ENCODE measurements at places on chromosomes 3 and 15.

GRCh38 chr3:184196536-184196935, 10.5 kb downstream of the ABCF3 start:
- DNase-seq, result no peak

- DNase-seq, result no peak
Observed at GRCh38 chr3:125960456-125961288, 8.3 kb upstream of the ROPN1B start.

- DNase-seq, result no peak
Observed at GRCh38 chr3:50419595-50420370, 60.5 kb upstream of the TMEM115 start.

- DNase-seq, result no peak
Observed at GRCh38 chr3:149581248-149581647, 76.6 kb downstream of the WWTR1 start.

DNA sequence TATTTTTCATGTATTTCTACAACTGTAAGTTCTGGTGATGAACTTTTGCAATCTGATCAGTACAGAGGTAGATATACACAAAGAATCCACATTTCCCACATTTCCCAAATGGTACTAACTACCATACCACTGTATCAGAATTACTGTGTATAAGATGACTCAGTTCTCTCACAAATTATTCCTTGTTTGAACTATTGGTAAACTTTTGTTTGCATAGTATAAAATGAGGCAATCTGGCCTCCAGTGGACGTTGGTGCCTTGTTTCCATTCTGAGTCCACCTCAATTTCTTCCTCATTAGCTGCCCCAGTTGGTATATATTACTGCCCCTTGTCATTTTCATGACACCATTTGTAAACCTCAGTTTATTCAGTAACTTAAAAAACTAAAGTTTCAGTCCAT, 38.5 kb downstream of the SPTSSB start:
- no peak for DNase-seq

DNA sequence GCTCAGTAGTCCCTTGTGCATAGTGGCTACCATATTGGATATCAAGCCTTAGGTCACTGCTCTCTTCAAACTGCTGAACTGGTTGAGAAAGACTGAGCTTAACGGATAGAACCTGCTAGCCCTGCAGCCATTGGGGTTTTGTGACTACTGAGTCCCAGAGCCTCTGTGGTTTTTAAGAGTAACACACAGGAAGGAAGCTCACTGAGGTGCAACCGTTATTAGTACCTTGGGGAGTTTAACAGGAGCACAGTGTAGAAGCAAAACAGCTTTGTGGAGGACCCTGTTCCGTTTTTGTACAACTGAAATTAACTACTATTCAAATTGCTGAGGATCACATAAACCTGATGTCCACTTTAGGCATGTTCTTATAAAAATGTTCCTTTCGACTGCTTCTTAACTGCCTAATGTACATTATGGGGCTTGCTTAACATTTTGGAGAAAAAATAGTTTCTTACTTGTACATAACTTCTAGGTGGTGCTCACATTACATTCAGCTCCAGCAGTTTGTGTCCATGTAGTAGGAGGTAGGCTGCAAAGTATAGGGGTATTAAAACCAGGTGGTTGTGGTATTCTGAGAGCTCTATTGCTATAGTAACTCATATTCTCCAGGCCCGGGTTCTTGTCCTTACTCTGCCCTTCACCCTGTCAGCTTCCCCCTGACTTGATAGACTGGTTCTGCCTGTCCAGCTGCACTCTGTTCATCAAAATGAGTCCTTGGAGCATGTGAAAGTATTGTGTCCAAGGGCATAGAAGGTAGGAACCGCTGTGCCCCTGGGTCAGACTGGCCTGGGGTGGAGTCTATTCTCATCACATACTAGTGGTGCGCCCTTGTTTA, 17.3 kb downstream of the PXK start:
- DNase-seq, result no peak

- no peak for DNase-seq
Observed at GRCh38 chr15:33735637-33736247, 232.6 kb upstream of the CHRM5 start.

DNA sequence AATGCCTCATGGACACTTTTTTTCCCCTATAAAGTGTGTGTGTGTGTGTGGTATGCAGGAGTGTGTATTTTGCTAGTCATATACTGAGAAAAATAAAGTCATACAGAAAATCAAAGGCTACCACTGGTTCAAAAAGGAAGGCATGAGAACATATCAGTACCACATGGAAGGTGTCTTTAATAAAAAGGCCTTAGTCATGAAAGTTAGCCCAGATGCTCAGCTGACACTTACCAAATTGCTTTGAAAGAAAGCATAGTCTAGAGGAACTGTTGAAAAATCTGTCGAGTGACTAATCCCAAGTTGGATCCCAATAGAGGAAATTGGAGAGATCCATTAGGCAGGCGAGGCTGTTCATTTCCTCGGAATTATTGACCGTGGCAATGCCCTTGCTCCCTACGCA, 432.9 kb upstream of the CFAP20DC start:
- DNase-seq, result no peak

- no peak for DNase-seq
Observed at GRCh38 chr3:119647171-119647570, 13.2 kb downstream of the POPDC2 start.

DNA sequence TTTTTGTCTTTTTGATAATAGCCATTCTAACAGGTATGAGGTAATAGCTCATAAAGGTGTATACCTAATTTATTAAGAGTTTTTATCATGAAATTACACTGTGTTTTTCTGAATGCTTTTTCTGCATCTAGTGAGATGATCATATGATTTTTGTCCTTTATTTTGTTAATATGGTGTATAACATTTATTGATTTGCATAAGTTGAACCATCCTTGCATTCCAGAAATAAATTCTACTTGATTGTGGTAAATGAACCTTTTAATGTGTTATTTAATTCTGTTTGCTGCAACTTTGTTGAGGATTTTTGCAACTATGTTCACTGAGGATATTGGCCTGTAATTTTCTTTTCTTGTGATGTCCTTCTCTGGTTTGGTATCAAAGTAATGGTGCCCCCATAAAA, 28.0 kb upstream of the PCSK6 start:
- DNase-seq, result no peak

DNA sequence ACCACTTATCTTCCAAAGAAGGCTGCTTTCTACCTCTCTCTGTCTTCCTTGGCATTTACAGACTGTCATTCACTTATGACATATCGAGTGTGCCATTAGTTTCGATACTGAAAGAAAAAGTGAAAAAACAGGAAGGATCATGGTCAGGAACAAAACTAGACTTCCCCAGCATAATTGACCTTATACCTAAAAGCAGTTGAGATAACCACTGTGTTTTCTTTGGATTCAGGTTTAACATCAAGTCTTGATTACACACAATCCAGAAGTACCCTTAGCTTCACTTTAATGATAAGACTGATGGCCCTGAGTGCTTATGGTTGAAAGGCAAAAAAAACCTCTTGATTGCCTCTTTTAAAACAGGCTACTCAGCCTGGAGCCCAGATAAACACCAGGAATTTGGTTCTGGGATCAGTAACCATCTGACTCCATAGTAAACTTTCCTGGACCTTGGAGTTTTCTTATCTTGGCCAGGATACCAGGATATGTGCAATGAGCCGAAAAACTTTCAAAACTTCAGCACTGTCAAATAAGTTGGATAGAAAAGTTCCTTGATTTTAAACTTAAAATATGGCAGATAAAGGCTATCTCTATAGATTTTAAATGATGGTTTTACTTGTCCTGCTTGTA, 5.0 kb upstream of the UACA start:
- no peak for DNase-seq

DNA sequence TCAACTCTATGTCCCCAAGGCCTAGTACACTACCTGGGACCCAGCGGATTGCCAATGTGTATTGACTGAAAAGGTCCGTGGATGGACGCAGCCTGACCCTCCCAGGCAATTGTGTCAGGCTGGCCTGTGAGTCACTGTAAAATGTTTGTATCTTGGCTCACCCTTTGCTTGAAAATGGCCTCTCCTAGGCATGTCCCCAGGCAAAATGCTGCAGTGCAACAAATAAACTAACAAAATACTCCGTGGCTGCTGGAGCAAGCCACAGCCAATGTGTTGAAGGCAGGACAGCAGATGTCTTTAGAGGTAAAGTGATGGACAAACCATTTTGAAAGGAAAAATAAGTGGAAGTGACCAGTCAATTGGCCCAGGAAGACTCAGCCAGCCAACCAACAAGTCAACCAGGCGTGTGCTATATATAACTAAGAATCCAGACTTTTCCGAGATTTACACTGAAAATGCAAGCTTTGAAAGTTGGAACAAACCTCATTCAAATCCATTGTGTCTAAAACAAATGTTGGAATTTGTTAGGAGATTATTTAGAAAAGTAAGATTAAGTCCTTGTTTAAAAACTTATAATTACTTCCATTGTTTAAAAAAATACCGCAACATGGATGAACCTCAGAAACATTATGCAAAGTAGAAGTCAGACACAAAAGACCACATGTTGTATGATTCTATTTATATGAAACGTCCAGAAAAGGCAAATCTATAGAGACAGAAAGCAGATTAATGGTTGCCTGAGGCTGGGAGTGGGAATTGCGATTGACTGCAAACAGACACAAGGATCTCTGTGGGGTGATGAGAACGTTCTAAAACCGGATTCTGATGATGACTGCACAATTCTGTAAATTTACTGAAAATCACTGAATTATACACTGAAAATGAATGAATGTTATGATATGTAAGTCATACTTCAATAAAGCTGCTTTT, 191.2 kb downstream of the TLE3 start:
- no peak for DNase-seq

DNA sequence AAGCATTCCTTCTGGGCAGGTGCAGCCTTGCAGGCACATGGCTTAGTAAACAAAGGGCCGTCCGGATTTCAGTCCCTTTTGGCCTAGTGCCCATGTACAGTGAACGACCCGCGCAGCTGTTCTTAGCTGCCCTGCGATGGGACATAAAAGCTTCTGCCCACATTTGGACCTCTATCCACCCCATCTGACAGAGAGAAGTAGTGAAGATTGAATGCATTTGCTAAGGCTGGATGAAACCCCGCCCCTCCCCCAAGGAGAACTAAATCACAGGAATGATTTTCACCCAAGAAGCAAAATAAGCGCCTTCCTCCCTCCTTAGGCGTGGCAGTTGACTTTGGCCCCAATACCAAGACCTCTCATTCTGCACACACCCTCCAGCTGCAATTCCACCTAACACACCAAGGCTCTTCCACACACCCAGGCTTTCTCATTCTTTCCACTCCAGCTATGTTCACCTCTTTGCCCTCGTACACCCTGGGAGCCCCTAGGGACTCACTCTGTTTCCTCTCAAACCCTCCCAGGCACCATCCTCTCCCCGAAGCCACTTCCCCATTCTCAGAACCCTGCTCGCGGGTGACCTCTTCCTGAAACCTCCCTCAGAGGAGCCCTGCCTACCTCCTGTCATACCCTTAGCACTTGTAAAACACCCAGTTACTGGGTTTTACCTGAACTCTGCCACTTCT, 14.1 kb upstream of the HRH1 start:
- no peak for DNase-seq
